T-helper 17 cell (primary cell): ENCODE measurements at places on chromosomes 2 and 18. TPM values are rescaled to one million over a fixed set of nuclear protein-coding genes. Genes with fewer than 3 reads are reported as not detected.

GRCh38 chr2:179455824-179456223 is 191.2 kb upstream of the SESTD1 start:
- H3K27ac ChIP-seq, result no peak overlapping the region
- DNase-seq, result no peak
- H3K4me1 ChIP-seq, result no peaks in the 10 kb centered on the region
- no peaks in the 10 kb centered on the region for H3K36me3 ChIP-seq
- no peak overlapping the region for H3K4me3 ChIP-seq
- H3K27me3 ChIP-seq, result no peaks in the 10 kb centered on the region

PDE1A gene
- total RNA-seq, result not detected

GRCh38 chr18:22163416-22164161 is 5.8 kb upstream of the GATA6 start:
- peaks cover 58% of the 10 kb centered on the region for H3K27me3 ChIP-seq
- no peak for DNase-seq
- H3K27ac ChIP-seq, result no peak overlapping the region
- H3K36me3 ChIP-seq, result no peaks in the 10 kb centered on the region

OSR1 gene
- not detected for total RNA-seq

DNA sequence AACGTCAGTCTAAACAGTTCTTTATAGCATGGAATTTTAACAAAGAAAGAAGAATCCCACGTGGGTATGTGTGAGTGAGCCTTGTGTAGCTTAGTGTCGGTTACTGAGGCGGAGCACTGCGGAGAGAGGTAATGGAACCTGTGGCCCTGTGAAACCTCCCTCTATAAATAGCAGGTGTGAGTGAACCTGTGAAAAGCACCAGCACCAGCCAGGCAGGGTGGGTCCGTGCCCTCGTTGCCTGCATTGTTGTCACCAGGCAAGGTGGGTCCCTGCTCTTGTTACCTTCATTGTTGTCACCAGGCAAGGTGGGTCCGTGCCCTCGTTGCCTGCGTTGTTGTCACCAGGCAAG is 4.7 kb downstream of the CTDP1 start:
- H3K4me3 ChIP-seq, result peak overlapping the region; percentile 72
- H3K27ac ChIP-seq, result peak overlapping the region; percentile 21
- peaks cover 50% of the 10 kb centered on the region for H3K4me1 ChIP-seq
